T follicular helper cell (primary cell): ENCODE measurements at places on chromosomes 3 and 15.

DNA sequence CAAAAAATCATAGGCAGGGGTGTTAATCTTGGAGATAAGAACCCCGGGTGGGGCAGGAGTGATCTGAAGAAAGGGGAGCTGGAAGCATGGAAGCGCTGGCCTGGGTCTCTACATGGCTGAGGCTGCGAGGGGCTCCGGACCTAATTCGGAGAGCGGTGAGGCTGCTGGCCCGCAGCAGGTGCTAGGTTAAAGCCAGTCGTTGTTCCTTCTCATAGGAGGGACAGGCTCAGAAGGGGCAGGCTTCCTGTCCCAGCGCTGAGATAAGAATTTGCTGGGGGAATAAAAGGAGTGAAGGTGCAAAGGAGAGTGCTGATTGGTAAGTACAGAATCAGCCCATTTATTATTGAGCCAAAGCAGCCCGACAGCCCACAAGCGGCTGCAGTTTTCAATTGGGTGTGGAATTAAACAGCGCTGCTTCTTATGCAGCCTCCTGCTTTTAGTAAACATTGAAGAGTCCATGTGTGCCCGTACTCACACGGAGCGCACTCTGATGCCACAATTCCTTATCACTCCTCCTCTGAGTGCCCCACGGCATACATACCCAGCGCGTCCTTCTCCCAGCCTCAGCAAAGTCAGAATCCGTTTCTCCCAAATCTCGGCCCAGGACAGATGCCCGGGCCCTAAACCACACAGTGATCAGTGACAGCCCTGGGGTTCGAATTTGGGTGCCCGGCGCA, 17.1 kb downstream of the CHST13 start:
- DNase-seq = no peak

DNA sequence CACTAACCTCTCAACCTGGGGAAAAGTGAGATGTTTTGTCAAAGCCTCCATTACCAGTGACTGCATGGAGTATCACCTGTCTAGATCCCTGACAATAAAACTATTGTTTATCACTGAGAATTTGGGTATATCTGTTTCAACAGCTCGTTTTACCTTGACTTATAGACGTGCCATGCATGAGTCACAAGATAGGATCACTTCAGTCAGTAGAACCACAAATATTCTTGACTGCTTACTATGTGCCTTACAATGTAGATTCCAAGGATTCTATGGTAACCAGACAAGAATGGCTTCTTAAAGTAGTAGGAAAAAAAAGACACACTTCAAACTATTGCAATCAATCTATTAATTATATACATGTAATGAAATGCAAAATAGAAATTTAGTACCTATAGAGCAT, 55.7 kb upstream of the GRM7 start:
- DNase-seq = no peak

DNA sequence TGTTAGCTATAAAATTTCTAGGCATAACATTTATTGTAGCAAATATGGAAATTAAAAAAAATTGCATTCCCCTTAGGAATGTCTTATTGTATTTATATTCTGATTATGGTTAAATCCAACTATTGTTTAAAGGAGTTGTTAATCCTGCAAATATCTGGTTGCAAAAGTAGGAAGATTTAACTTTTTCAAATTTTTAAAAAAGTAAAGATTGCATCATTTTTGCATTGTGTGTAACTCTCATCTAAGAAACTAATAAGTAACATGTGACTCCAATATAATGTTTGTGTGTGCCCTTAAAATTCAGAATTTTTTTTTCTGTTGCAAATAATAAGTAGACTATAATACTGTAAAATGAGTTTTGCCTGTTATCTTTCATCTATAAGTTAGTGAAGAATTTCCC, 204.1 kb upstream of the DPH6 start:
- DNase-seq = no peak

- no peak for DNase-seq
These were observed 270.5 kb upstream of the P2RY1 start for GRCh38 chr3:152564459-152564858.

GRCh38 chr15:79769069-79769481, 127.7 kb downstream of the MTHFS start:
- no peak for DNase-seq

DNA sequence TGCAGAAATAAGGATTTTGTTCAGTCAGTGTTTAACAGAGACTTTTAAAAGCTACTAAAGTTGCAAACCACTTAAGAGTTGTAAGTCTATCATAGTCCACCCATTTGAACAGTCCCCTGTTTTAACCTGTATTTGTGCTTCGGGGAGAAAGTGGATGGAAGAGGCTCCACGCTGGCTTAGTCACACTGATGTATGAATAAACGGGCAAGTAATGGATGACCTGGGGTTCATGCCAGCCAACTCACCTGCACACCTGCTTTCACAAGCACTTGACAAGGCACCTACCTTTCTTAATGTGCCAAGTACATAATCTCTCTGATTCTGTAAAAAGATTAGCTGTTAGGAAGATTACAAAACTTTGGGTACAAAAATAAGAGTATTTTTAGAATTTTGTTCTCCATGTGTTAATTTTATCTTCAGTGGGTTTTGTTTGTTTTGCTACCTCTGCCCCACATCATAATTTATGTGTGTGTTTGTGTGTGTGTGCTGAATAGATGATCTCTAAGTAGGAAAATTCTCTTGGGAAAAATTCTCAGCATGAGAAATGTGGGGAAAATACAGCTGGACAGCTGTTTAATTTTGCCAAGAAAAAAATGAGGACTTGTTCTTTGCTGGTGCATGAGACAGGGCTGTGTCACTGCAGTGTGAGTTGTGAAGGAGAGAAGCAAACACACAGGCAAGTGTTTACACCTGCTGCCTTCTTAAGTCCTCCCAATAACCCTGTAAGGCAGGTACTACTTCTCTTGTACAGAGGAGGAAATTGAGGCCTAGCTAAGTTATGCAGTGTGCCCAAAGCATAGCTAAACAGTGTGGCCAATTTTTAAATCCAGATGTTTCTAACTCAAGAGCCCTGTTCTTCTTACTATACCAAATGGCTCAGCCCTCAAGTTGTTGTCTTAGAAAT, 181.2 kb upstream of the IL12A start:
- no peak for DNase-seq
